ENCODE measurements at places on chromosomes 12 and 14.

- no peak for DNase-seq
Measured at GRCh38 chr12:2156333-2156732, 103.5 kb downstream of the CACNA1C start.

DNA sequence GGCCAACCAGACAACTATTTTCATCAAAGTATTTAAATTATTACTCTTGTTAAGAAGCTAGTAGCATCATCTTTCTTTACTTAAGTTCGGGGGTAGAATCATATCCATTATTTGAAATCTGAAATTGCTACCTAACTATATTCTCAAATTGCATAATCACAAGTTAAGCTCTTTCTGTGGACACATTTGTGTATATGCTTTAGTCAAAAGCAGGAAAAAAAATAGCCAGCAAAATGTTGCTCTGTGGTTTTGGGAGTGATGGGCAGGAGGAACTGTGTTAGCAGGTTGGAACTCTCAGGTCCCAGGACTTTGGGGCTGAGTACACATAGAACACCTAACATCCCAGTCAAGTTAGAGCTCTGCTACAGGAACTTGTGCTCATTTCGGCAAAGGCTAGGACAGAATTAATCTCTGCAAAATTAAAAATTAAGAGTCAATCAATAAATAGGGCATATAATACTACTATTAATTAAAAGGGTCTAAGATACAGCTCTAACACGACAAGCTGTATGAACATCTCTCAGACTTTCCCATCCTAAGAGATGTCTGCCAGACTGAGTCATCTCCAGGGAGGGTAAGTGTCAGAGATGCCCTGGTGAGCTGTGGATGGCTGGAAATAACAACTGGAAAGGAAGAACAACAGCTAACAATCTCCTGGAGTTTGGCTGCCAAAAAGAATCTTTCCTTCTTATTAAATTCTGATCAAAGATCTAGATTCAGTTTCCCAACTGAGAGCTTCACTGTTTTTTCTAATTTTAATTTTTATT is 203.5 kb upstream of the GZMB start:
- DNase-seq, result no peak

- no peak for DNase-seq
Measured at GRCh38 chr14:65141523-65141922, 39.2 kb upstream of the MAX start.

DNA sequence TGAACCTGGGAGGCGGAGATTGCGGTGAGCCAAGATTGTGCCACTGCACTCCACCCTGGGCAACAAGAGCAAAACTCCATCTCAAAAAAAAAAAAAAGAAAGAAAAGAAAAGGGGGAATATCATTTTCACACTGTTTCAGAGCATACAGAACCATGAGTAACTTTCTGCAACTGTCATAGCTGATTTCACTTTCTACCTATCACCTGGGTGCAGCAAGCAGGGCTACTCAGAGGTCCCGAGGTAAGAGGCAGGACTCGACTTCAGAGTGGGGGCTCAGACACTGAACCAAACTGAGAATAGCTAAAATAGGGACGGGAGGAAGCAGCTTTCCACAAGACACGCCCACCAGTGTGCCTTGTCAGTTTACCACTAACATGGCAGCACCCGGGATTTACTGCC is 29.8 kb downstream of the OR10P1 start:
- DNase-seq, result no peak

DNA sequence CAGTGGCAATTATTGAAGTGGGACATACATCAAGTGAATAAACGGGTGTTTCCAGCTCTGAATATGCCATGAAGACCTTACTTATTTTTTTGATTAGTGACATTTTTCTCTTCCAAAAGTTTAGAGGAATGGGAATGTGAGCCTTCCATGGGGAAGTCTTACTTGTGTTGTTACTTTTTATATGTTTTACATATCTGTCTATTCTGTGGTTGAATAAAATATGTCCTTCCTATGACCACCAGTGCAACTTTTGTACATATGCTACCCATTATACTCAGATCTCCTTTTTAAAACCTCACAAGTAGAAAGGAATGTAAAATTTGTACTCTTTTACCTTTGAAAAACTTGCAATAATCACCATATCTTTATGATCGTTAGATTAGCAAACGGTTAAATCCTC is 132.7 kb downstream of the MSRB3 start:
- DNase-seq, result no peak

DNA sequence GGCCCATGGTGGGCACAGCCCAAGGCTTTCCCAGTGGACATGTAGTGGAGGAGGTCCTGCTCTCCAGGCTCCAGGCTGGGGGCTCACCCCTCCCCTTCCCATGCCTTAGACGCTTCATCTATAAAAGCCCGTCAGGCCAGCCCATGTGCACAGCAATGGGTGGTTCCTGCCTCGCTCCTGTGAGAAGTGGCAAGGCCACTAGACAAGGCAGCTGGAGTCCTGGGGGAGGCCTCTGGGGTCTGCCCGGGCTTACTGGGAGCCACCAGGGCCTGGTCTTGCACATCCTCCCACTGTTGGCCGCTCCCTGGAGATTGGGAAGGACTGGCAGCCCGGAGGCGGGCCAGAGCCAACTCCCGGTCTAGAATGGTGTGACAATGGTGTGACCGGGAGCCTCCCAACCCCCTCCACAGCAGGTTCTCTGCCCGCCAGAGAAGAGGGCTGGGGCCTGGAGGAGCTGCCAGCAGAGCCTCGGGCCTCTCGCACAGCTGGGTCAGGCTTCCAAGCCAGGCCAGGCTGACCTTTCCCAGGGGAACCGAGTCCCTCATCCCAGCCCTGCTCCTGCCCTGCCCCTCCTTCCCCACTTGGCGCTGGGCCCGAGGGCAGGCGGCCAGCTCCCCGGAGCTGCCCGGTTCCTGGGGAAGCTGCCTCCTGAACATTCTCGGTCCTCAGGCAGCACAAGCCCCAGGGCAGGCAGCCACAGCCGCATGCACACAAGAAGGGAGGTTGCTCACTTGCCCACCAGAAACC is 97.9 kb downstream of the RFLNA start:
- DNase-seq, result no peak

GRCh38 chr12:120094485-120094884 is 22.1 kb downstream of the RAB35 start:
- no peak for DNase-seq

DNA sequence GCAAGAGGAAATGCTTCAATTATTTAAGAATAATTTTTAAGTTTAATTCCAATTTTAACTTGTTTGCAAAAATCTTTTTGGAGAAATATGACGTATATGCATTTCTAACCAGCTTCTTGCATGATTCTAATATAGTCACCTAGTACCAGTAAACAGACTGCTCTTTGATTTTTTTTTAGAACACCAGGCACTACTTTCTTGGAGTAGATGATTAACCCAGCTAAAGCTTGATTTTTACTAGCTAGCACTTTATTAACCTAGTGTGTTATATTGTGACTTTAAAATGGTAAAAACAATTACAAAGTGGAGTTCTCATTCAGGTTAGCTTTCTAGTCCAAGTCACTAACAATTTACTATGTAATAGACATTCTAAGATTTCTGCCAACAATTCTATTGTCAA is 32.6 kb upstream of the FGD4 start:
- no peak for DNase-seq

GRCh38 chr14:86961106-86961716 is 1031.8 kb downstream of the GALC start:
- DNase-seq, result no peak

DNA sequence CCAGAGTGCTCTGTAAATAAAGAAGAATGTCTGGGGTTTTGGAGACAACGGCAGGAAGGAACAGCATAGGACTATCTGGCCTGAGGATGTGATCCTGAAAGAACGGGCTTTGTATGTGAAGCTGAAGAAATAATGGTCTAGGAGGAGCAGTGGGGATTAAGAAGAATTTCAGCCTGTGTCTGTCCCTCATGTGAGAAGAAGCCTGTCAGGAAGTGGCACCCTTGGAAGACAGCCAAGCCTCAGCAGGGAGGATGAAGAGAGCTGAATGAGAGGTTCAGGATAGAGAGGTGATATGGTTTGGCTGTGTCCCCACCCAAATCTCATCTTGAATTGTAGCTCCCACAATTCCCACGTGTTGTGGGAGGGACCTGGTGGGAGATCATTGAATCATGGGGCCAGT is 56.9 kb upstream of the TCL1A start:
- DNase-seq, result no peak

DNA sequence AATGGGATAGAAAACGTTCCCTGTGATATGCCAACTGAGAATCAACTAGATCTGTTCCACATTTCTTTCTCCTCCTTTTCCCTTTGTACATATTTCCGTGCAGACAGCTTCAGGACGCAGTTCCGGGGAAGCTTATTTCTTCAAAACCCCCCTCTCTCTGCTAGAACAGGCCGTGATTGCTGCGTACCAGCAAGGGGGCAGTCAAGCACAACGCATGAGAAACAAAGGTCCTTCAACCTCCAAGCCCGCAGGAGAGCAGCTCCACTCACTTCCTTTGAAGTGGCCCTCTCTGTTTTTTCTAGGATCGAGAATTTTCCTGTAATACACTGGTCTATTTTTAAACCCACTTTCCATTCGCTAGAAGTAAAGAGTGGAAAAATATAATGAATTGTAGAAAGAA is 80.8 kb downstream of the ZNF664 start:
- no peak for DNase-seq

- DNase-seq, result no peak
Measured at GRCh38 chr14:81122326-81122725, 98.4 kb downstream of the GTF2A1 start.

DNA sequence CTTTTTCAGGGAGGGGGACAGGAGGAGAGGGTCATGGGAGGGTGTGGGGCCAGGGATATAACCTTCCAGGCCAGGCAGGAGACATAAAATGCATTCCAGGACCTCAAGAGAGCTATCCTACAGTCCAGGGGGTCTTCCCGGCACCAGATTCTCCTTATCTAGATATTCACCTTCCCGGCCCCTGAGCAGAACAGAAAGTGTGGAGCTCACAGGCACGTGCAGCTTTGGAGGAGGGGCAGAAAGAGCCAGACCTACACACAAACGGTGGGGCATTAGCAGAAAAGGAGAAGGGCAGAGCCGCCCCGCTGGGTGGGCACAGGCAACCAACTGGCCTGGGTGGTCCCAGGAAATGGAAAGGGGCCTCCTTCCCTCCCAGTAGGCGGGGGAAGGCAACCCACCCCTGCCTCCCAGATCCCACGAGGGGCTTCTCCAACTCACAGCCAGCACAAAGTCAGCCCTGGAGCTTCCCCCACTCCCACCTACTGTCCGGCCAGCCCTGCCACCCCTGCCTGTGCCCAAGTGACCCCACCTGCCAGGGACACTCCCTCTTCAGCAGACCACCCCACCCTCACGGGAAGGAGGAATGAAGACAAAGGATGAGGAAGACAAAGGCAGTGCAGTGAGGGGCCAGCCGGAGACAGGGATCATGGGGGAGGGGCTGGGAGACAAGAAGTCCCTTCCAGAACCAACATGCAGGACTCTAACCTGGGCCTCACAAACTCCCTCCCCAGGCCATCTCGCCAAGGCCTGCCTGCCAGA is 33.3 kb downstream of the CCDC85C start:
- no peak for DNase-seq

DNA sequence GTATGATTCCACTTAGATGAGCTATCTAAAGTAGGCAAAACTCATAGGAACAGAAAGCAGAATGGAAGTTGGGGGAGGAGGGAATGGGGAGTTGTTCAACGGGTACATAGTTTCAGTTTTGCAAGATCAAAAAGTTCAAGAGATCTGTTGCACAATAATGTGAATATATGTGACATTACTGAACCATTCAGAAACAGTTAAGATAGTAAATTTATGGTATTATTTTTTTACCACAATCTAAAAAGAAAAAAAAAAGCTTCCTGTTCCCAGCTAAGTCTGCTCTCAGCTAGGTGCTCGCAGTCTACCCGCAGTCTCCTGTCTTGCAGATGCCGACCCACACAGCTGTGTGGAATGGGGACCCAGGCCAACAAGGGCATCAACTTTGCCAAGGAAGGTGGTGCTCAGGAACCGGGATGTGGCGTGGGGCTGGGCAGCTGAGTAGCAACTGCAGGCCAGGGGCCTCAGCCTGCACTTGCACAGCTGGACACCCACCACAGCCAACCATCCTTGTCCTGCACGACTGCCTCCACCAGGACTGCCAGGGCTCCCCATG is 15.3 kb upstream of the ANO6 start:
- DNase-seq, result no peak

DNA sequence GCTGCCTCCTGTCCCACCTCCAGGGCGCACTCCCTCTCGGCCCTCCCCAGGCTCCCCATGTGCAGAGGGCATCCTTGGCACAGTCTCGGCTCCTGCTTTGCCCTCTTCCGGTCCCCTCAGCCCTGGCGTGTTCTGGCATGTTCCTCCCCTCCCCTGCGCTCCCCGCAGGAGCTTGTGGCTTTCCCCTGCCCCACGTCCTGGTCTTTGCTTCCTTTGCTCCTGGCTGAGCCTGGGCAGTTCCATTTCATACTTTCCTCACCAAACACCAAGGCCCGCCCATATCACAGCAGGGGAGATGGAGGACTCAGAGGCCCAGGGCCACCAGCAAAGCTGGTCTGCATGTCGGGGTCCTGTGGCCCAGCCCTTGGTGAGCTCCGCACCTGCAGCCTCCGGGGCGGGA is 56.0 kb downstream of the FBRSL1 start:
- DNase-seq, result no peak

GRCh38 chr14:33914676-33915516 is 36.0 kb downstream of the EGLN3 start:
- DNase-seq, result no peak

DNA sequence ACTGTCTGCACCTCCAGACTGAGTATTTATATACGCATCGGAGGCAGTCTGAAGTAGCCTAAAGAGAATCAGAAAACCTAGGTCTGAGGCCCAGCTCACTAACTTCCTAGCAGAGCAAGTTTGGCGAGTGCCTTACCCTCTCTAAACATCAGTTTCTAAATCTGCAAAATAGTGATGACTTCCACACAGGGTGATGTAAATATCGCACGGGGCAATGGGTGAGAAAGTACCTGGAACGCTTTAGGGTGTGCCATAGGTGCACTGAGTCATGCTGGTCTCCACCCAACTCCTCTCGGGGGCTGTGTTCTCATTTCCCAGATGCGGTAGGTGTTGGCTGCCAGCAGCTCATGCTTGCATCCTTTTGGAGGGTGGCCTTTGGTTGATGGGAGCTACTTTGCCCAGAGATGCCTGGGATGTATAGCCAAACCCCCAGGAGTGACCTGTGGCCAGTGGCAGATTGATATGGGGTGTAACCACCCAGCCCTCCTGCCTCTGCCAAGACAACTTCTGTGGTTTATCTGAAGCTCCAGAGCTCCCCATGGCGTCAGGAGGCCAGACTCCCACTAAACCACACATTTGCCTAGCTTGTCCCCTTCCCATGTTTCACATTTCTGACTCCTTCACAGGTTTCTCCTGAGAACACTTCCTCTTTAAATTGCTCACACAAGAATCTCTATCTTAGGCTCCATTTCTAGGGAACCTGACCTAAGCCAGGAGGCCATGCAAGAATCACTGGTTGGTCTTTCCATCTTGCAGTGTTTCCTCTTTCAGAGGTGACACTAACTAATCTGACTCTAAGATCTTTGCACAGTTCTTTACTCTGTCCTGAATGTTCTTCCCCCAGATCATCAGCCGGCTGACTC is 62.0 kb upstream of the TUNAR start:
- no peak for DNase-seq

DNA sequence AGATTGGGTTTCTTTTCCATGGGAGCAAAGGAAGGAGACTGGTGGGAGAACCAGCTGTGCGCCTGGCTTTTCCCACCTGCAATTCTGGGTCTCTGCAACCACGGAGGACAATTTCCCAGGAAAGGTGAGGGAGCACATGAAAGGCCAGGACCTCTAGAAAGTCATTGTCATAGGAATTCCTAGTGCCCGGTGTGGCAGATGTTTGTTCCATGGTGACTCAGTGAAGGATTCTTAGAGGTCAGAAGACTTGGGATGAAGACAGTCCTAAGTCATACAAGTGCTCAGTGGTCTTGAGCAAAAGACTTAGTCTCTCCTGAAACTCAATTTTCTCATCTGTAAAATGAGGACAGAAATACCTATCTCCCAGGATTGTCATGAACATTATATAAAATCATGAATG is 51.3 kb downstream of the KCNA5 start:
- no peak for DNase-seq
